ENCODE measurements at places on chromosomes 16 and 17.
A peak's percentile ranks its signal among the peaks of the same experiment; 100 is the strongest.

DNA sequence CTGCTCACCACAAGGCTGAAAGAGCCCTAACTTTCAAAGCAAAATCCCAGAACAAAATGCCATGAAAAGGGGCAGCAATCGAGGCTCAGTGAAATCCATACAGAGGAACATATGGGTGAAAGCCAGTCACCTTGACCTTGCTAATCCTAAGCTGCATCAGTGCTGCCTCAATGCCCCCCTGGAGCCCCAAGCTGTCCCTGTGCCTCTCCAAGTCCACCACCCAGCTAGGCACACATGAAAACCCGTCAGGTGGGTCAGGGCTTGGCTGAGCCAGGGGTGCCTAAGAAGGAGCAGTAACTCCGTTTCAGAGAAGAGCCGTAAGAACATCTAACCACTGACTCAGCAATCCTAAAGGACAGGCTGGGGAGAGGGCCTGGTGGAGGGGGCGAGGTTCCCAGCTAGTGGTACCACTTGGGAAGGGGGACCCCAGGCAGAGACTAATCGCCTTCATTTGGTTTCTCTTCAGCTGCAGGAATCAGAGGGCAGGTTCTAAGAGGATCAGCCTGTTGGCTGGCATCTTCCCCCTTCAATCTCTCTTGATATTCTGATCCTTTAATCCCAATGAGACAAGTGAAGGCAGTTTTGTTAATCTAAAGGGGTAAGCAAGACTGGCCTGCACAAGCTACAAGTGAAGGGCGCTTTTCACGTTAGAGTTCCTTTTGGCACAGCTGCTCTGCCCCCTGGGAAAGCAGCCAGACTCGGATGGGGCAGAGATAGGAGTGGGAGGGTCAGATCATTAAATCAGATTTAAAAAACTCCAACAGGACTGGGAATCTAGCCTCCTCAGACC, 7.6 kb downstream of the PITPNA start:
- no peak for DNase-seq

- no peak for DNase-seq
Observed at GRCh38 chr17:45287526-45288500, 25.9 kb upstream of the SPATA32 start.

DNA sequence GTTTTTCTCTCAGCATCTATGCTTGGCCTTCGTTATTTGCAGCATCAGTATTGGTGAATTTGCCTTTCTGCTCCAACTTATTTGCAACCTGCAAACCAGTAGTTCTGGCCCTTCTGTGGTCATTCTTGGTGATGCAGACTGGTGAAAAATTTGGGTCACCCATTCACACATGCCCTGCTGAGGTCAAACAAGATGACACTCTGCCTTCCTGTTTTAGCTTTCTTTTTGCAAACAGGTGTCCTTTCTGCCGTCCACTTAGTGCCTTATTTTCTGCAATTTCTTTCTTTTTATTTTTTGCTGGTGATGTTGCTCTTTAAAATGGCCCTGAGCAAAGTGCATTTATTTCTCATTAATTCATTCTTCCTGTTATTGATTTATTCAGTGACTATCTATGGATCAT, 31.3 kb downstream of the PLCG2 start:
- DNase-seq: no peak

DNA sequence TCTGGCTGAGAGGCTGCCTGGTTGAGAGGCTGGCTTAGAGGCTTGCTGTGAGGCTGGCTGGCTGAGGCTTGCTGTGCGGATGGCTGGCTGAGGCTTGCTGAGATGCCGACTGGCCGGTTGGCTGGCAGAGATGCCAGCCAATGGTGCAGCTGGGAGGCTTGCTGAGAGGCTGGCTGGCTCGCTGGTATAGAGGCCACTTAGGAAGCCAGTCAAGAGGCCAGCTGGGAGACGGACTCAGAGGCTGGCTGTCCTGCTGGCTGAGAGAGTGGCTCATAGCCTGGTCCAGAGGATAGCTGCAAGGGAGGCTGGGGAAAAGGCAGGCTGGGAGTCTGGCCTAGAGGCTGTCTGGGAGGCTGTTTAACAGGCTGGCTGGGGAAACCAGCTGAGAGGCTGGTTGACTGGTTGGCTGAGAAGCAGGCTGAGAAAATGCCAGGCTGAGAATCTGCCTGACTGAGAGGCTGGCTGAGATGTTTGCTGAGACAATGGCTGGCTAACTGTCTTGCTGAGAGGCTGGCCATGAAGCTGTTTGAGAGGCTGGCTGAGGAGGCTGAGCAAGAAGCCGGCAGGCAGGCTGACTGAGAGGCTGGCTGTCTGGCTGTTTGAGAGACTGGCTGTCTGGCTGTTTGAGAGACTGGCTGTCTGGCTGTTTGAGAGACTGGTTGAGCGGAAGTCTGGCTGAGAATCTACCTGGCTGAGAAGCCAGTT, 37.5 kb upstream of the ACSM2B start:
- no peak for DNase-seq

DNA sequence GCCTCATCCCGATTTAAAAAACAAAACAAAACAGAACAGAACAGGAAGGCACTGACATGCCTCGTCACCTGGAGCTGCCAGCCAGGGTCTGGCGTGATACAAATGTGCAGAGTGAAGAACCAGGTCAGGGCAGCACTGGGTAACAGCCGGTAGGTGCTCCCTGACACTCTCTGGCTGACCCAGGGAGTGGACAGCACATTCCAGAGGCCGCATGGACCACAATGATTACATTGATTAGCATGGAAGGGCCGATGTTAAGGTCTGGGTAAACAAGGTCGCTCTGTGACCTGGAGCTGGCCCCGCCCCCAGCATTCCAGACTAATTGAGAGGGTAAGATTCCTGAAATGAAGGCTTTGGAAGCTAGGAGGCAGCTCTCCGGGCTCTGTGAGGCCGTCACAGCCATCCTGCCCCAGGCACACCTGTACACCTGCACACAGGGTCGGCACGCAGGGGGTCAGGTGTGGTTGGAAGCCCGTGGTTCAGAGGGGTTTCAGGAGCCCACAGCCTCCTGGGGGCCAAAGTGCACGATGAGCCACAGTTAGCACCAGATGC, 21.4 kb downstream of the PIEZO1 start:
- DNase-seq: no peak

GRCh38 chr17:3888343-3889171, 4.3 kb downstream of the CAMKK1 start:
- peak; percentile 95 for DNase-seq

DNA sequence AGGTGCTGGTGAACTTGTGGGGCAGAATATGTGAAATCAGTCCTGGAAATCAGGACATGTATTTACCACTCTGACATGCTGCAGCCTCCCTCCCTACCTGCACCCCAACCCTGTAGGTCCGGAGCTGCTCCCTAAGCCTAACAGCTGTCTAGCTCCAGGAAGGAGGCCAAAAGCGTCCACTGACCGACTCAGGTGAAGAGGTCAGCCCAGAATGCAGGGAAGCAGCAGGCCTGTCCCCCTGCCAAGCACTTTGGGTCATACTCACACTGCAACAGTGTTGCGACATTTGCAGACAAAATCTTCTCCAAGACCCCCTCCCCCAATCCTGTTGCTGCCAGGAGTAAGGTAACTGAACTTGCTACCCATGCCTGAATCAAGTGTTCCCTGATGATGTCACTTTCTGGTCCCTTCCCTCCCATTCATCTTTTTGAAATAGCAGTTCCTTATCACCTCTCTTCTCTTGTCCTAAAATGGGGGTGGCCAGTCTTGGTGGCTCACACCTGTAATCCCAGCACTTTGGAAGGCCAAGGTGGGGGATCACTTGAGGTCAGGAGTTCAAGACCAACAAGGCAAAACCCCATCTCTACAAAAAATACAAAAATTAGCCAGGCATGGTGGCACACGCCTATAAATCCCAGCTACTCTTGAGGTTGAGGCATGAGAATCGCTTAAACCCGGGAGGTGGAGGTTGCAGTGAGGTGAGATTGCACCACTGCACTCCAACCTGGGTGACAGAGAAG, 1.3 kb upstream of the ACLY start:
- no peak for DNase-seq

- DNase-seq: no peak
Observed at GRCh38 chr17:82248815-82249674, 20.2 kb downstream of the SLC16A3 start.

- no peak for DNase-seq
Observed at GRCh38 chr17:41352597-41353366, 2.2 kb upstream of the KRT33A start.

GRCh38 chr16:57549730-57550129, 7.3 kb downstream of the ADGRG5 start:
- no peak for DNase-seq

DNA sequence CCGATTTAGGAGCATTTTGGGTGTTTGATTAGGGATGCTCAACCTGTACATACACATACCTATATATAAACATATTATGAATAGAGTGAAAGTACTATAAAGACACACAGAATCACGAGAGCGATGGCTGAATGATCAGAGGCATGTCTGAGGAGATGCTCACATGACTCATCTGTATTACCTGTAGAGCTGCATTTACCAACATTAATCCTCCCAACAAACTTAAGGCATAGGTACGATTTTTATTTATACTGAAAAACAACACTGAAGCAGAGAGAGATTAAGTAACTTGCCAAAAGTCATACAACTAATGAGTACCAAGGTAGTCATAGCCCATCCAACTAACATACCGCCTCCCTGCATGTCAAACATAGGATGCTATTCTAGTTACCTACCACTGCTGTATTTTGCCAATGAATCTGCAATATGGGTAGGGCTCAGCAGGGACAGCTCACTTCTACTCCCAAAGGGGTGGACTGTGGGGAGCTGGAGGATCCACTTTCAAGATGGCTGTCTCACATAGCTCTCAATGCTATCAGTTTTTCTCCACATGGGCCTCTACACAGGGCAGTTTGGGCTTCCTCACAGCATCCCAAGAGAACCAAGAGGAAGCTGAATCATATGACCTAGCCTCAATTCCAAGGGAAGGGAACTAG, 7.3 kb downstream of the CYB5D1 start:
- DNase-seq: no peak

DNA sequence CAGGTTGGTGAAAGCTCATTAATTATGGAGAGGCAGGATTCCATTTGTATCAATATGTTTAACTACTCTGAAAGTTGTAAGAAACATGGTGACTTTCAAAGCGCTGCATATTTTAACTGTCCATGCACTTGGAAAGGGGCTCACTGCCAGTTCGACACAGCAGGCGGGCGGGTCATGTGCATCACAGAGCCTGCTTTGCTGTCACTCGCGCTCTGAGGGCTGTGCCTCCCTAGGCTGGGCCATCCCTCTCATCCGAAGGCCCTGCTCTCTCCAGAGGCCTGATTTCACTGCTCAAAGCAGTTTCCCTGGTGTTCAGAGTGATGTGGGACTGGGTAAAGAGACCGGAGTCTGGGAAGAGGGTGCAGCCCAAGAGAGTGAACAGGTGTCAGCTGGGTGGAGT, 422.0 kb upstream of the MON1B start:
- DNase-seq: no peak

DNA sequence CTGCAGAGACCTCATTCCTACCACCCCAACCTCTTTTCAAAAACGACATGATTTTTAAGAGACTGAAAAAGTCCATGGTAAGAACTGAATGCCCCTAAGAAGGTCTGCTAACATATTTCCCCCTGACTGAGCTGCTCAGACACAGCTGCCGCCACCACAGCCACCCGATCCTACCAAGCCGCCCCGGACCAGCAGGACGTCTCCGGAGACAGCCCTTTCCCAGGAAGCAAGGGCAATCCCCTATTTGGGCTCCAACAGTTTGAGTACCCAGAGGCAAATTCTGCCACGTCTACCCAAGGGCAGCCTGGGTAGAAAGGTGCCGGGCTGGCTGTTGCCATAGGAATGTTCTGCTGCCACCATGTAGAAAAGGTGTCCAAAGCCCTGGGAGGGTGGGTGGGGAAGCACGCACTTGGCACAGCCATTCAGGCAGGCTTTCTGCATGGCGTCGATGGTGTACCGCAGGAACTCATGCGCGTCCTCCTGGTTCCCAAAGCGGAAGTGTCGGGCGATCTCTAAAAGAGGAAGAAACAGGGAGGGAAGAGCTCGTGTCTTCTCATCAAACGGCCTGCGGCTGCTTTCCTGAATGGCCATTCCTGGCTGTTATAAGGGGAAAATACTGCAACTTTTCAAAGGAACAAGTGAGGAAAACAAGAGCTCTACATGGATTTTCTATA, 13.6 kb downstream of the USP36 start:
- DNase-seq: no peak

- no peak for DNase-seq
Observed at GRCh38 chr16:86740906-86741799, 162.8 kb downstream of the FOXL1 start.

DNA sequence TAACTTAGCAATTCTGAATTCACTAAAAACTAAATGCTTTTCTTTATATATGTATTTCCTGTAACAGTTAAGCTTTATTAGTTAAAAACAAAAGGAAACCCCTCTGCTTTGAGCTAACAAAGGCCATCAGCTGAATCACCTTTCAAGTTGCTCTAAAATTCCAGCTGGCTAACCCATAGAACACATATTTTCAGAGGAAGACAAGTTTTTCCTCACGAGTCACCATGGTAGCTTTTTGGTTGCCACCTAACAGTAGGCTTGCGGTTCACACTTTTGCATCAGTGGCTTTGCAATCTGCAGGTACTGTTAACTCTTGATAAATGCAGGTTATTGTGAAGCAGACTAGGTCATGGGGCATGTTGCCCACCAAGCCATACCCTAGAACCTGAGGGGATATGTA, 57.6 kb upstream of the IRX5 start:
- DNase-seq: no peak

GRCh38 chr16:82133798-82134197, 36.2 kb downstream of the MPHOSPH6 start:
- no peak for DNase-seq

- DNase-seq: no peak
Observed at GRCh38 chr17:43559161-43559816, 13.1 kb upstream of the ETV4 start.

DNA sequence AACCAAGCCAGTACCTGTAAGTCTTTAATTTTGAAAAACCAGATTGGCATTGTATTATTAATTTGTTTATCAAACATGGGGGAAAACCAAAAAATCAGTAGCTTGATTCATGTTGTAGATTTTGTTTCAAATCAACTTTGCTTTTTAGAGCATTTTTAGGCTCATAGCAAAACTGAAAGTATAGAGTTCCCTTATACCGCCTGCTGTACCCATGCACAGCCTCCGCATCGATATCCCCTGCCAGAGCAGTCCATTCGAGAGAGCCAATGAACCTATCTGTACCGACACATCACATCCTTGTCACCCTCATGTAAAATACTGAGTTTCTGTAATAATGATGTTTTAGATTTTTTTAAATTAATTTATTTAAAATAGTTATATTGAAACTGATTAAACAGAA, 16.2 kb upstream of the MRC2 start:
- DNase-seq: no peak

GRCh38 chr17:3012926-3013581, 50.4 kb downstream of the OR1D5 start:
- DNase-seq: peak; percentile 24

DNA sequence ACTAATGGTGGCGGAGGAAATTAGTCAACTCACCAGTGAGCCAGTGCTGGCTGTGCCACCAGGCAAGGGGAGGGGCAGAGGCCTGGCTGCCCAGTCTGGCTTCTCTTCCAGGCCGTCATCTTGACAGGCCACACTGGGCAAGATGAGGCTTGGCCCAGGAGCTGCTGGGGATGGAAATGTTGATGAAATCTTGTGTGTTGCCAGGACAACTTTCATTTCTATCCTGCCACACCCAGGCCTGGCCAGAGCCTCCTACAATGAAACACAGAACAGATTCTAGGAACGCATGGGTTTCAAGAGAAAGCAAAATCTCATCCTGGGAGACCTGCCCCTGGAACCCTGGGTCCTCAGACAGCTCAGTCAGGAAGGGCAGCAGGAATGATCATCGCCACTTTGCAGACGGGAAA, 9.3 kb downstream of the HEXIM2 start:
- DNase-seq: no peak

Measured in C1 segment of cervical spinal cord (tissue), 14 donors.